Activated CD8-positive, alpha-beta memory T cell treated with anti-CD3 and anti-CD28 coated beads for 1 hour (primary cell): ENCODE measurements at places on chromosomes 4 and X.

DNA sequence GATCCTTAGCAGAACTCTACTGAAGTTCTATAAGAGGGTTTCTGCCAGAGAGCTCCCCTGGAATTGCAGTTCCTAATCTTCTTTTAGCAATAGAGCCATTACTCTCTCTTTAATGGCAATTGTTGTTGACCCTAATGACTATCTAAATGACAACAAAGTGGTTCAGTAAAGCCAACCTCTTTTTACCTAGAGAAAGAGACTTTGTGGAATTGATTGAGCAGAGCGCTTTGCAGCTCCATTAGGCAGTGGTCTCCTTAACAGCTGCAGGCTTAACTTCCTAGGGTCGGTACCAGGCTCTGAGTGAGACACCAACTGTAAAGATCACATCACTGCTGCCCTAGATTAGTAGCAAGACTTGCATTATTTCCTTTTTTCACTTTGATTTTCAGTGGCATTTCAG lies 1472.9 kb upstream of the TENM3 start:
- no peak for DNase-seq

GRCh38 chr4:94371290-94371689 lies 28.7 kb upstream of the HPGDS start:
- DNase-seq = no peak

- DNase-seq = no peak
Measured at GRCh38 chr4:155787113-155787710, 28.4 kb downstream of the GUCY1B1 start.

DNA sequence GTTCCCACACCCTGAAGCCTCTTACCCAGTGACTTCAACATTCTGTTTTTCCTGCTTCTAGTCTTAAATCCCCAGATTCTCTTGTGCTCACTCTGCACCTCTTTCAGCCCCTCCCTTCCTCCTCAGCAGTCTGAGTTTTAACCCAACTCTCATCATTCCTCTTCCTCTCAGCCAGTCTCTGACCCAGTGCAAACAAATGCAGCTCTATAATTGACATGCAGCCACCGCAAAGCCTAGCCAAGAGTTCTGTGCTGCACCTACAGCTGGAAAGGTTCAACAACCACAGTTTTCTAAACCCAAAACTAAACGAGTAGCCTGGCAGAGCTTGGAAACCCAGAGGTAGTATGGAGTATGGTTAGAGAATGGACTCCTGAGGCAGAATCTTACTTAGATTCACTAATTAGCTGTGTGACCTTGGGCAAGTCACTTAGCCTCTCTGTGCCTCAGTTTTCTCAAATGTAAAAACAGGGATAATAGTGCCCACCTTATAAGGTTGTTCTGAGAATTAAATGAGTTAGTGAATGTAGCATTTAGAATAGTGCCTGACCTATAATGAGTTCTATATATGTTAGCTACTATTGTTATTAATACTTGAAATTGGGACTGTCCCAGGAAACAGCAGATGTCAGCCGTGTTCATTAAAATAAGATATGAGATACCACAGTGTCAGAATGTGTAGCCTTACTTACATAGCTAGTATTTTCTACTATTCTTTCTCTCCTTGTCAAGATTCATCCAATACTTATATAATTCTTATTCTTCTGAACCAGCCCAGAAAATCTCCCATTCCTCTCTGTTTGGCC lies 3.5 kb downstream of the TMEM154 start:
- DNase-seq = no peak

DNA sequence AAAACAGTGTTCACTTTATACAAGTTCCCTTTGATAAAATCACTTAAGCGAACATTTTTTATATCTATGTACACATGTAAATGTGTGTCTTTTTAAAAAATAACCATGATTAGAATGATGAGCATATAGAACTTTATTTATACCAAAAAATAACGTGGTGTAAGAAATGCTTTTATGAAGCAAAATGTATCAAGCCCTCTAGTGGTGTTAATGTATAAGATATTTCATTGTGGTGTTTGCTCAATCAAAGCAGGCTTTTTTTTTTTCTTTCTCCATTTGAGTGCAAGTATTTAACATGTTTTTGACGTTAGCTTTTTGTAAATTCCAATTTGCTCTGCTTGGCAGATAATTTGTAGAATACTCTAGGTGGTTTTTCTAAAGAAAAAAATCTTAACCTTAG lies 2092.4 kb upstream of the TENM3 start:
- no peak for DNase-seq

DNA sequence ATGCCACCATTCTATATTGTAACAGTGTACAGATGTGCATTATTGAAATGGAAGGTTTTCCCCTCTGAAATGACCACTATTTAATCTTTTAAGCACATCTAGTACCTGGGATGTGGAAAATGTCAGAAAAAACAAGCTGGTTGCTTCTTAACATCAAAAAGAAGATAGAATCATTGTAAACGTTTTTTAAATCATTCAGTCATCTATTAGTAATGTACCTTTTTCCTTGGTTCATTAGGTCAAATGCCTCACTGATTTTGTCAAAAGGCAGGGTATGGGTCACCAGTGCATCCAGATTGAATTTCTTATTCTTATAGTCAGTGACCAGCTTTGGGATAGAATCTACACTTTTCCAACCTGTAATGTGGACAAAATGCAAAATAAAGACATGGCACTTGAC lies 17.7 kb downstream of the ADH4 start:
- DNase-seq = no peak

DNA sequence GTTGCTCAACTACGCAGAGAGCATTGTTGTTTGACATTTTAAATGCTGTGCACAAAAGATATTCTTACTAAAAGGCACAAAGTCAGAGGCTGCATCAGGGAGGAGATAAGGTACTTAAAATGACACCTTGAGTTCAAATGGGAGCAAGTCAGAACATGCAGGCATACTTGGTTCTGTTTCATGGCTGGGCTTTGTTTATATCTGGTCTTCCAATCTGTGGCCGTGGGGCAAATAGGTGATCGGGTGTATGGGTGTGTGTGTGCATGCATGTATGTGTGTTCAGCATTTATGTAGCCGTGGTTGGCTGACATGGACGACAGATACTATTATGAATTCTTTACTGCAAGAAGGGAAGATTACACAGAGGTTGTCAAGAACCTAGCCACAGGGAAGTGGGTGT lies 106.1 kb downstream of the RASL11B start:
- DNase-seq = no peak

- no peak for DNase-seq
Measured at GRCh38 chrX:17767734-17768133, 30.4 kb downstream of the SCML1 start.

DNA sequence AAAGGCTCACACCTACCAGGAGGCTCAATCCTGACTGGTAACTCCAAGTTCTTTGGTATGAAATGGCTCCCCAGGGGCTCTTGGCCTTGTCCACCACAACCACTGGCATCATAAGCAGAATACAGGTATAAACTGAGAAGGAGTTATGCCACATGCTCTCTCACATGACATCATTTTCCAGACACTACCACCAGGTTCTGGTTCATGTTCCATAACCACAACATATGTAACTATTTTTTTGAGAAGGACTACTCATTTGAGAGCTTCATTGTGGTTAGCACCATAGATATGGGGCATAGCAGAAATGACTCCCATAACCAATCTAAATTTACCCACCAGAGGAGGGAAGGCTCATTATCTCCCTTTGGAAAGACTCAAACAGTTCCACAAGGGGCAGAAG lies 19.6 kb downstream of the PRDM5 start:
- no peak for DNase-seq

DNA sequence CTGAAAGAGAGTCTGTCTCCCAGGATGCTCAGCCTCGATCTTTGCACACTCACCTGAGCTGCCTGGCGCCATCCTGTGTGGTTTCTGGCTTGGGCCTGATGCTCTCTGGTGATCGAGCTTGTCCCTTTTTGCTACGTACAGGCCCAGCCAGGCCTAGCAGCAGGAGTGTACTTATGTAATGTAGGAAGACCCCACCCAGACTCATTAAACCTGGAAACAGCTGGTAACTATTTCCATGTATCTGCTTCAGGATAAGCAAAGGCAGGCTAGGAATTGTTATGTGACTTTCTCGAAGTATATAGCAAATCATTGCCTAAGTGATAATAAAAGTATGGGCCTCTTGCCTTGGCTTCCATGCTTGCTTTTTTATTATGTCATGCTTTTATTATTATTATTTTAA lies 18.6 kb upstream of the ARSJ start:
- DNase-seq = no peak

GRCh38 chr4:170027181-170027829 lies 1.1 kb upstream of the MFAP3L start:
- DNase-seq = peak; percentile 80

- DNase-seq = no peak
Measured at GRCh38 chrX:71173440-71173839, 28.8 kb downstream of the NLGN3 start.

DNA sequence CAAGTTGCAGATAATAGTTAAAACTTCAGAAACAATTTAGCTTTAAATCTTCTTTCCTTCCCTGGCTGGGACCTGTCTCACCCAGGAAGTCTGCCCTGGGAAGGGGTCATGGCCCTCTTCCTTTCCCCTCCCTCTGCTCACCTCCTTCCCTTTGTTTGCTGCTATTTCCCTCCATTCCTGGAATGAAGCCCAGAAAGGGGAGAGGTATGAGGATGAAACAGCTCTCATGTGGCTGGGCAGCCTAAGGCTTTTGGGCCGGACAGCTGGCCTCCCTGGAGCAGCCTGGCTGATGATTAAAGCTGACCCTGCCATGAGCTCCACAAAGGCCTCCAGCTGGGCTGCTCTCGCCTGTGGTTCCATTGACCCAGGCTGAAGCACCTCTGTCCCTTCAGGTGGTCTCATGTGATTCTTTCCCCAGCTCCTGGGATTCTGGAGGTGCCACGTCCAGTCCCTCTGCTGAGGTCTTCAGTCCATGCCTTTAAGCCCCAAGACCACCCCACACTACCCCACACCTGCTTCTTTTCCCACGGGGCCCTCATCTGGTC lies 202.1 kb downstream of the PTTG2 start:
- DNase-seq = no peak

- DNase-seq = no peak
Measured at GRCh38 chr4:4417886-4418285, 31.0 kb downstream of the NSG1 start.

DNA sequence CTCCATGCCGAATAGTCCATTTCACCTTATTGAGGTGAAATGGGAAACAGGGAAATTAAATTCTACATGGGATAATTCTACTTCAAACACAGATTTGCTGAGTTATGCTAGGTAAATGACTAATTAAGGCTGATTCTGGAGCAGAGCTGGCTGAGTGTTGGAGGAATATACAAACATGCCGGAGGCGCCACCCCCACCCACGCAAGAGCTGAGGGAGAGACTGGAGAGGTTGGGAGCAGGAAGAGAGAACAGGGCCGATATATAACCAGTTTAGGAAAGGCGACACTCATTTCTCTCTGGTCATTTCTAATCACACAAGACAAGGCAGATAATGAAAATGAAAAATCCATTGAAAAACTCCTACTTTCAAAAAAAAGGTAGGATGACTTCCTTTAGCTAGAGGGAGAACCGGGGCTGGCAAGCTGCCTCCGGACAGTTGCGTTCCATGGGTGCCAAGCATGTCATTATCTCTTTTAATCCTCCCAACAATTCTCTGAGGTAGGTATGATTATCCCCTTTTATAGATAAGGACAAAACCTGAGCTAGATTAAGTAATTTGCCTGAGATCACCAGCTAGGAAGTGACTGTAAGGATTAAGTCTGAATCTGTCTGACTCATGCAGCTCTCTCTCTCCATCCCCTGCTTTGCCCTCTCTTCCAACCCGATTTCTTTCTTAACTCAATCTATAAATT lies 27.6 kb upstream of the CFAP299 start:
- DNase-seq = no peak

DNA sequence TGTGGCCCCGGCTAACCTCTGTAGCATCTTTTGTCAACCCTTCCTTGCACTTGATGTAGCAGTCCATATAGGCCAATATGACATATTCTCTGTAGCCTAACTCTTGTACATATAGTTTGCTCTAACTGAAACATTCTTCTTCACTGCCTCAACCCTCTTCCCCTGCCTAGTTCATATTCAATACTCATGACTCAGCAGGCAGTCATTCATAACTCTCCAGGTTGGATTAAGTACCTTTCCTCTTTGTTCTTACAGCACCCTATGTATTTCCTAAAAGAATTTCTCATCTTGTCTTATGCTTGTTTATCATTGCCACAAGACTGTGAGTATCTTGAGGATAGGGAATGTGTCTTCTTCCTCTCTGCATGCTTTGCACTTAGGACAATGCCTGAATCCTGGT lies 76.9 kb downstream of the TMLHE start:
- DNase-seq = no peak

- DNase-seq = no peak
Measured at GRCh38 chr4:90540536-90540935, 413.3 kb downstream of the CCSER1 start.

DNA sequence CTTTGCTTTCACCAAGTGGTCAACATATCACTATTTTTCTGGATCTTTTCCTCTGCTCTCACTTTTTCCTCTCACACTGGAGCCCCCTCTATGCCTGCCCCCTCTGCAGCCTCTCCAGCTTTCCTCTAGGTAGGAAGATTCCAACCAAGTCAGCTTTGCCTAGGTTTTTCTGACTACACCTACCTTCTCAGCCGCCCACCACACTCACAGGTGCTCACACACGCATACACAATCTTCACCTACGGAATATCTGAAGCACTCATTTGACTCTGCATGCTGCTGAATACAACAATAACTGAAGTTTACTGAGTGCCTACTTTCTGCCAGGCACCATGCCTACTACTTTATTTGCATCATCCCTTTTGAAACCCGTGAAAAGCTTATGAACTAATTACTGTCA lies 328.0 kb downstream of the PPP3CA start:
- no peak for DNase-seq

GRCh38 chr4:86791126-86791525 lies 58.1 kb downstream of the SLC10A6 start:
- DNase-seq = no peak

GRCh38 chrX:106039920-106040319 lies 1.4 kb upstream of the SERPINA7 start:
- DNase-seq = no peak

- no peak for DNase-seq
Measured at GRCh38 chr4:14184265-14184664, 556.7 kb upstream of the BOD1L1 start.

GRCh38 chr4:1539859-1540600 lies 133.8 kb upstream of the NKX1-1 start:
- no peak for DNase-seq

DNA sequence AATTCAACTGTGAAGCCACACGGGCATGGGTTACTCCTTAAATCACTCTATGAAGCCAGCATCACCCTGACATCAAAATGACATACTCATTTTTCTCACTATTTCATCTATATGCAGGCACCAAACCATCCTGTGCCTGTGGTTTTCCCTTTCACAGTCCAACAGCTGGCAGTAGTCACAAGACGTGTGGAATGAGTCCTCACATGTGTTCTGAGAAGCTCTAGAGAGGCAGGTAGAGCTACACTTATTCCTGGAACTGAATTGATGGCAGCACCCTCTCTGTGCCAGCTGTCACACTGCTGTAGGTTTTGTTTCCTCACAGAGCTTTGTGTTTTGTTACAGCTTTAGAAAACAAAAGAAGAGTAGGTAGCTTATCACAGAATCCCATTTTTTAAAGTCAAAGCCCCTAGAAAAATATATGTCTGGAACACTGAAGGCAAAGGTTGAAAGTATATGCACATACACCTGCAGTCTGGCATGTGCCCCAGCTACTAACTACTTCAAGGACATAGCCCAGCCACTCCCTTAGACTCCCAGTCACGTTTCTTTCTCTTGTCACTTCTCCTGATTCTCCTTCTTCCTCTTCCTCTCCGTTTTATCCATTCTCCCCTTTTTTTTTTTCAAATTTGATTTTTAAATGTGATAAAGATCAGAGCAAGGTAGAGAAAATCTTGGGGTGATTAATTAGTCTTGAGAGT lies 107.1 kb downstream of the ANXA10 start:
- DNase-seq = no peak

GRCh38 chr4:44927399-44928380 lies 201.3 kb upstream of the GNPDA2 start:
- no peak for DNase-seq

- DNase-seq = no peak
Measured at GRCh38 chrX:50705042-50705441, 109.0 kb downstream of the SHROOM4 start.
